ENCODE measurements at places on chromosomes 16 and 17.
A peak's percentile ranks its signal among the peaks of the same experiment; 100 is the strongest.

DNA sequence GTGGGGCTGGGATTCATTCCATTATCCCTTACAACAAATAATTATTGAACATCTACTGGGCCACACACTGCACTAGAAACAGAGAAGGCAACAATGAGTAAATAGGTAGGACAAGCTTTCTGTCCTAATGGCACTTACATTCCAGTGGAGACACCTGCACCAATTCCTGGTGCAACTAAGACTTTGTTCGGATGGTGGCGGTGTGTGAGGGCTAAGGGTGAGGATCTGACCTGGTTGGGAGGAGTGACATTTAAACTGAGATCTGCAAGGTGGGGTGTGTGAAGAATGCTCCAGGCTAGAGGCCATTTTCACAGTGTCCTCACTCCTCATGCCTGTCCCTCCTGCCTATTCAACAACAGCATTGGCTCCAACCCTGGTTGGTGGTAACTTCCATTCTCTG is 510.0 kb downstream of the XYLT1 start:
- DNase-seq: no peak

GRCh38 chr16:27233731-27234130 is 30.4 kb downstream of the KDM8 start:
- DNase-seq: no peak

DNA sequence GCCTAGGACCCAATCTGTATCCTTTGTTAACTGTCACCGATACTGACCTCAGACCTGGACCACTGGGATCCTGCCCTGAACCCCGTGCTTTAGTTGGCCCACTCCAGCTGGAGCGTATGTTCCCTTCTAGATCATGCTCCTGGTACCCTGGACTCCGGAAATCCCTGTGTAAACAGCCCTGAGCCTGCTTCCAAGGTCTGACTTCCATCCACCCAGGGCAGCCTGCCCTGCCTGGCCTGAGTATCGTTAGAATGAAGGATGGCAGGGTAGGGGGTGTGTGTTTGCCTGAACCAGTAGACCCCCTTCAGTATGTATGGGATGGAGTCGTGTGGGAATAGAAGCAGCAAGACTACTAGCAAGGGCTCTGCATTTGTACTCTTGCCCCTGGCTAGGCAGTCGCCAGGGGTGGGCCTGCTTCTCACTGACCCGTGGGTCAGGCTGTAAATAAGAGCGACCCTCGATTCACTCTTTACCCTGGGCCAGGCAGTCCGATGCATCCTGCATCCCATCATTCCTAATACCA is 691 bp upstream of the TMEM98 start:
- no peak for DNase-seq

- DNase-seq: no peak
Measured at GRCh38 chr17:77419095-77419494, 278.3 kb downstream of the SEC14L1 start.

- no peak for DNase-seq
Measured at GRCh38 chr16:83856792-83857191, 42.1 kb upstream of the MLYCD start.

DNA sequence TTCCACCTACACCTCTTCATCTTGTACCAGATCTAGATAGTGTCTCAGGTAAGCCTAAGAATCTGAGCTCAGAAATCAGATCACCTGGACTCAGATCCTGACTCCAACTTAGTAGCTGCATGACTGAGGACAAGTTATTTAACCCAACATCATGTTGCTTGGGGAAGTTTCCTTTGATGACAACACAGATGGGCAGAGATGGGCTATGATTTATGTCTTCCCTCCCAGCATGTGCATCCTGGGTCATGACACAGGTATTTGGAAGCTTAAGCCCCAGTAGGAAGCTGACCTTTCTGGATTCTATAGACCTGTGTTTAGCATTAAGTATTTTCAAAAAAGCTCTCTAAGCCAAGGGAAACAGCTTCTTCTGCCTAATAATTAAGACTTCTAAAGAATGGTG is 12.4 kb upstream of the HEATR6 start:
- no peak for DNase-seq

DNA sequence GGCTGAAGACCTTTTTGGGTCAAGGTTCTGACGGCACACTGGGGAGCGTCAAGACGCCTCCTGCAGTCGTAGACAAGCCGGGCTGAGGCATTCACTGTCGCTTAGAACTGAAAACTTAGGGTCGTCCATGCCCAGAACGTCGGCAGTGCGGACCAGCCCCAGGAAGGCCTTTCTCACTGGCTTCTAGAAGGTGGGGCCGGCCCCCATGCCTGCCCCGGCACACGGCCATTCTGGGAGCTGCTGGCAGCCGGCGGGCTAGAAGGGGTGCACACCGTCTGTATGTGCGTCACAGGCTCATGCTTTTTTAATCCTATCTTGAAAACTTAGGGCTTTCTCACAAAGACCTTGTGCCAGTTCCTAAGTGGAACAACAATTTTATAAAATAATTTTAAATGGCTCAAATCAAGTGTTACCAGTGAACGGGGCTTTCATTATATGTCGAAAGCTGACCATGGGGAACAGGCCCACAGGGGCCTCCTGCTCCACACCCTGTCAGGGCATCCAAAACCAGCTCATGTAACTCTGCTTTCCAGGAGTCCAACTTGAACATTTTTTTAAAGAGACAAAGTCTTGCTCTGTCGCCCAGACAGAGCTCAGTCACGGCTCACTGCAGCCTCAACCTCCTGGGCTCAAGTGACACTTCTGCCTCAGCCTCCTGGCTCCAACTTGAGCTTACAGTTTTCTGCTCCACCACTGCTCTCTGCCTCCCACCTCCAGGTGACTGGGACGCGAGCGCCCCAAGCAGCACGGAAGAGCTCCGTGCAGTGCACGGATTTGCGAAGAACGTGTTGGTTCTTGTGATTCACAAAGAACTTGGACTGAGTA is 111.2 kb downstream of the ANKRD11 start:
- DNase-seq: no peak

- DNase-seq: no peak
Measured at GRCh38 chr16:68406458-68407152, 41.7 kb downstream of the SMPD3 start.

GRCh38 chr17:8220783-8221662 is 10.6 kb upstream of the AURKB start:
- peak; percentile 89 for DNase-seq

All from Calu3 (cell line).